Vagina (tissue), 2 donors: ENCODE measurements at places on chromosomes 5 and 9.

DNA sequence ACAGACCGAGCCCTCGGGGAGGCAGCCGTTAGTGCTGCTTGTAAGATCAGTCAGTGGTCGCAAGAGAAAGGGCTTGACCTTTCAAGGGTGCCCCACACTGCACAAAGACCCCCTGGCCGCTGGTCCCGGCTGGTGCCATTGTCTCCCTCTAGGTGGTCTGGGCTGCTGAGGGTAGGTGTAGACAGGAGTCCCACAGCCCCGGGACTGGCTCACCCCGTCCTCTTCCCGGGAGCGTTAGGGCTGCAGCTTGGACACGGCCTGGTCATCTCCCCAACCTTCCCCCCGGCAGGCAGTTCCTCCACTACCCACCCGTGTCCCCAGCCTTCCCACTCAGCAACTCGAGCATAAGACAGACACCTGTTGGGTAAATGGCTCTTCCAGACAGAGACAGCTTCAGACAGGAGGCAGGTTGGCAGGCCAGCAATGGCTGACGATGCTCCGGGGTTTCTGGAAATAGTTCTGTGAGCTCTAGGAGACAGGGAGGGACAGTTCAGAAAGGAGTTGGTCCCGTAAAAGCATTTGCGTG is 15.3 kb upstream of the TMEM250 start:
- no peak for DNase-seq

GRCh38 chr5:1726469-1726865 is 73.2 kb downstream of the MRPL36 start:
- DNase-seq: peak; percentile 65

- DNase-seq: no peak
Measured at GRCh38 chr5:56900858-56901578, 8.4 kb upstream of the SETD9 start.

DNA sequence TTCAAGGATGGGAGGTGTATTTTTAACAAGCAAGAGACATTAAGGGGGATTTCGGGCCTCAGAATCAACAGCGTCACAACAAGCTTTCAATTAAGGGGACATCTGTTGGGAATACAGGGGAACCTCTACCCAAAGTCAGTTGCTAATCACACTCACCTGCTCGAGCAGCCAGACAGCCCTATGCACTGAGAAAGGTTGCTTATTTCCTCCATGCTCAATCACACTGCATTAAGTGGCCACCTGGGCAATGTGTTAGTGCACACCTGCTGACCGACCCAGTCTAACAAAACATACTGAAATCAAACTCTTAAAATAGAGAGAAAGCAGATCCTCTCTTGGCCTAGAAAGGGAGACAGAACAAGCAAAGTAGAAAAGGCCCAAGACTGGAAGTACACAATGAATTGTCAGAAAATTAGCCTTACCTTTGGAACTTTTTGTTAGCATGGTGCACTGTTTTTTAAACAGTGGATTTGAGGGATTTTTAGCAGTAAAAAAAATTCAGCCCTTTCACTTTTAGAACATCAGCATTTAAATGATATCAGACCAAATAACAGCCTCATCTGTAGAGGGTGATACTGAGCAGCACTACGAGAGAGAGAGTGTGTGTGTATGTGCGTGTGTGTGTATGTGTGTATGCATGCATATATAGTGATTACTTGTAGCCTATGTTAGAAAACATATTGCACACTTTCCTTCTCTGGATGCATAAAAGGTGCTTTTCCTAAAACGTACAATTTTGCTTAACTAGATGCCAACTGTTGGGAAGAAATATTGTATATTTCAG is 1118.6 kb upstream of the DMAC1 start:
- DNase-seq: no peak

- DNase-seq: no peak
Measured at GRCh38 chr5:26343801-26344325, 694.5 kb downstream of the CDH9 start.
